ENCODE measurements at places on chromosomes 2 and 18. TPM values are rescaled to one million over a fixed set of nuclear protein-coding genes. Genes with fewer than 3 reads are reported as not detected.

The POU3F3 gene
- not detected for total RNA-seq

The ALK gene
- not detected for total RNA-seq

The CDH20 gene
- total RNA-seq = 0.29 TPM

The NR4A2 gene
- total RNA-seq = 0.19 TPM

The WDR7 gene
- total RNA-seq = 6.7 TPM

Measured in cardiac ventricle fibroblast (primary cell).